ENCODE measurements at places on chromosomes 1 and 21.

DNA sequence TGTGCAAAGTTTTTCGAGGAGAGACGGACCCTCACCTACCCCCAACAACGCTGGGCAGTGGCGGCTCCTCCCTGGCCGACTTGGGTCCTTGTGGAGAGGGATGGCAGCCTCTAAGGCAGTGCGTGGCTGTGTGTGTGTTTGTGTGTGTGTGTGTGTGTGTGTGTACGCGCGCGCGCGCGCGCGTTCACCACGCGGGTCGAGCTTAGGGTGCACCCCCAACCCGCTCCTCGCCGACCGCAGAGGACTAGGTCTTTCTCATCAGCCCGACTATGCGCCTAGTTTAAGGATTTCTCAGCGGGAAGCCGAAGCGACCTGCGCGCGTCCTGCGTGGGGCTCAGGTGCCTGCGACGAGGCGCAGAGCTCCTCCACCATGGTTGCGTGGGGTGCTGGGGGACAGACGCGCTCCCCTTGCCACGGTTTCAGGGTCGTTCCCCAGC, 940 bp downstream of the SOX13 start:
- DNase-seq, result no peak

GRCh38 chr1:8856689-8857412, 21.6 kb downstream of the ENO1 start:
- no peak for DNase-seq

DNA sequence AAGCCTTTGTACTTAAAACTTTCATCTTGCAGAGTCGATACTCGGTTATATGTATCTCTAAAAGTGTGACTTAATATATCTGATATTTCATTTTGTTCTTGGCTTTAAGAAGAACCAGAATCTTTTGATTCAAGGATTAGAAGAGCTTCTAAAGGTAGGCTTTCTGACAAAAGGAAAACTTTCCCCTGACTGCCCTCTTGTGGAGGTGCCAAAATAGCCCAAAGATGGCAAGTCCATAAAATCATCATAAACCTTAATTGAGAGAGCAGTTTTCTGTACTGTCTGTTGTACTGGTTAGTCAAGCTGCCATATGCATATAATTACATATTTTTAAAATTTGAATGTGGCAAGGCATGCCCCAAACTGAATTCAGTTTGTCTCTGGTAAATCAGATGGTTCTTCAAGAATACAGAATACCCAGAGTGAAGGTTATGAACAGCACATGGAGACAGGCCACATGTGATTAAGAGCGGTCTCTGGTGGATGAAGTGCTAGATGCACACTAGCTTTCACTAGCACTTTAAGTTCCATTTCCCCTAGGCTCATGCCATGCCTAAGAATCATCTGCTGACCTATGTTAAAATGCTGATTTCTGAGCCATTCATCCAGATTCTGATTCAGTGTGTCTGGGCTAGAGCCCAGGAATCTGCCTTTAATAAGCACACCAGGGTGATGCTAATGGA, 27.7 kb upstream of the ELAVL4 start:
- no peak for DNase-seq

DNA sequence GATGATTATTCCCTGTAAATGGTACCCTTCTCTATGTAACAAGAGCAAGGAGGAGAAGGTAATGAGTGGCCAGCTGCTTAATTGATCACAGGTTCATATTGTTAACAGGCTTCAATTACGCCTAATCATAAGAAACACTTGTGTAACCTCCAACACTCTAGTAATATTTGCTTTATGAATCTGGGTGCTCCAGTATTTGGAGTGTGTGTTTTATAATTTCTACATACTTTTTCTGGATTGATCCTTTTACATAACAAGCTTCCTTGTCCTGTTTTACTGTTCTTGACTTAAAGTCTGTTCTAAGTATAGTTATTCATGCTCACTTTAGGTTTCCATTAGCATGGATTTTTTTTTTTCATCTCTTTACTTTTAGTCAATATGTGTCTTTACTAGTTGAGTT, 984.2 kb downstream of the AMY1C start:
- no peak for DNase-seq

Measured in activated CD4-positive, alpha-beta T cell treated with anti-CD3 and anti-CD28 coated beads for 4 hours (primary cell).